ENCODE measurements at places on chromosomes 1 and 21. TPM values are rescaled to one million over a fixed set of nuclear protein-coding genes. Genes with fewer than 3 reads are reported as not detected.

Gene CFHR2
- total RNA-seq, result not detected

Gene TRIM67
- total RNA-seq, result 0.15 TPM

Gene CRNN
- total RNA-seq, result not detected

Gene OR2L13
- not detected for total RNA-seq

Gene STRIP1
- total RNA-seq, result 31.8 TPM

Gene KIAA0040
- total RNA-seq, result 0.78 TPM

Gene CELSR2
- total RNA-seq, result 0.44 TPM

Gene ENAH
- 95.5 TPM for total RNA-seq

Gene MUL1
- total RNA-seq, result 23.5 TPM

Gene OLFML3
- 64.8 TPM for total RNA-seq

Gene SPATA45
- not detected for total RNA-seq

Gene LORICRIN
- total RNA-seq, result not detected

Gene SPAG17
- not detected for total RNA-seq

Gene COL18A1
- total RNA-seq, result 429 TPM

Gene DNASE2B
- total RNA-seq, result not detected

Gene HPDL
- total RNA-seq, result 0.83 TPM

Gene BARHL2
- not detected for total RNA-seq
